Activated T-helper 1 cell treated with Interleukin-2 at 50 U/mL for 16 hours (primary cell): ENCODE measurements at places on chromosomes 3 and 15.

DNA sequence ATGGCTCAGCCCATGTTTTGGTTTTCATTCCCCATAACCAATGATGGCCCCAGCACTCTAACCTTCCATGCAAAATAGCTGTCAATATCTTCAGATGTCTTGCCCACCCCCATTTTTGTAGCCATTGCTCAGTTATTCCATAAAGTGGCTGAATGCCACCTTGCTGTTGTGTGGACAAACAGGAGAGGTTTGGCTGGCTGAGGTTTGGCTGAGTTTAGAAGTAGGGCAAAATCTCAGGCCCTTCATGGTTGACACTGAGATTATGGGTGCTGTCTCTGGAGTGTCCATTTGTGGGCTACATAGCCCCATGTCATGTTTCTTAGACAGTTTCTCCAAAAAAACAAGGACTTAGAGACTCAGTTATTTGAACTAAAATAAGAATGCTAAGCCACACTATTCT lies 96.9 kb downstream of the TCF12 start:
- DNase-seq = no peak

GRCh38 chr3:125332504-125332903 lies 42.6 kb downstream of the ZNF148 start:
- no peak for DNase-seq

GRCh38 chr3:113712129-113712528 lies 15.7 kb upstream of the USF3 start:
- no peak for DNase-seq

- DNase-seq = no peak
Measured at GRCh38 chr3:1953536-1953935, 145.1 kb upstream of the CNTN4 start.

GRCh38 chr3:57890874-57891273 lies 117.3 kb upstream of the FLNB start:
- DNase-seq = no peak

DNA sequence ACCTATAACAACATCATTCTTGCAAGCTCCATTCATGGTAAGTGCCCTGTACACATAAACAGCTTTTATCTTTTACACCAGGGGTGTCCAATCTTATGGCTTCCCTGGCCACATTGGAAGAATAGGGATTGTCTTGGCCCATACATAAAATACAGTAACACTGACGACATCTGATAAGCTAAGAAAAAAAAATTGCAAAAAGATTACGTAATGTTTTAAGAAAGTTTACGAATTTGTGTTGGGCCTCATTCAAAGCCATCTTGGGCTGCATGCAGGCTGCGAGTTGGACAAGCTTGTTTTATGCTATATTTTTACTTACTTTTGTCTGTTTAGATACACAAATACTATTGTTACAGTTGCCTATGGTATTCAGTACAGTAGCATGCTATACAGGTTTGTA lies 31.6 kb downstream of the ZNF654 start:
- DNase-seq = no peak

DNA sequence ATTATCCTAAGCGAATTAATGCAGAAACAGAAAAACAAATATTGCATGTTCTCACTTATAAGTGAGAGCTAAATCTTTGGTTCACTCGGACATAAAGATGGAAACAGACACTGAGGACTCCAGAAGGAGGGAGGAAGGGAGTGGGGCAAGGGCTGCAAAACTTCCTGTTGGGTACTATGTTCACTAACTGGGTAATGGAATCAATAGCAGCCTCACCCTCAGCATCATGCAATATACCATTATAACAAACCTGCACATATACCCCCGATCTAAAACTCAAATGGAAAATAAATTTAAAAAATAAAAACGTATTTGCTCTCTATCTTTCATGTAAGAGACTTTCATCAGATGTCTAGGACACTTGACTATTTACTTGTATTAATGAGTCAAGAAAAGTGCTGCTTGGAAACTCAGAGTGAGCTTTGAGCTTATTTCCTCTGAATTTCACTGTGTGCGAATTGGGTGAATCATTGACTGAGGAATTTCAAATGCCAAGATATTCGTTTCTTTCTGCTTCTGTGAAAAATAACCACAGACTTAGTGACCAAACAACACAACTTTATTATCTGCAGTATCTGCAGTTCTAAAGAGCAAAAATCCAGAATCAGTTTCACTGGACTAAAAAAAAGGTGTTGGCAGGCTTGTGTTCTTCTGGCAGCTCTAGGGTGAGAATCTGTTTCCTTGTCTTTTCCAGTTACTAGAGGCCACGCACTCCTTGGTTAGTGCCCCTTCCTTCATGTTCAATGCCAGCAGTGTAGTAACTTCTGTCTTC lies 18.4 kb downstream of the TM4SF18 start:
- DNase-seq = no peak

DNA sequence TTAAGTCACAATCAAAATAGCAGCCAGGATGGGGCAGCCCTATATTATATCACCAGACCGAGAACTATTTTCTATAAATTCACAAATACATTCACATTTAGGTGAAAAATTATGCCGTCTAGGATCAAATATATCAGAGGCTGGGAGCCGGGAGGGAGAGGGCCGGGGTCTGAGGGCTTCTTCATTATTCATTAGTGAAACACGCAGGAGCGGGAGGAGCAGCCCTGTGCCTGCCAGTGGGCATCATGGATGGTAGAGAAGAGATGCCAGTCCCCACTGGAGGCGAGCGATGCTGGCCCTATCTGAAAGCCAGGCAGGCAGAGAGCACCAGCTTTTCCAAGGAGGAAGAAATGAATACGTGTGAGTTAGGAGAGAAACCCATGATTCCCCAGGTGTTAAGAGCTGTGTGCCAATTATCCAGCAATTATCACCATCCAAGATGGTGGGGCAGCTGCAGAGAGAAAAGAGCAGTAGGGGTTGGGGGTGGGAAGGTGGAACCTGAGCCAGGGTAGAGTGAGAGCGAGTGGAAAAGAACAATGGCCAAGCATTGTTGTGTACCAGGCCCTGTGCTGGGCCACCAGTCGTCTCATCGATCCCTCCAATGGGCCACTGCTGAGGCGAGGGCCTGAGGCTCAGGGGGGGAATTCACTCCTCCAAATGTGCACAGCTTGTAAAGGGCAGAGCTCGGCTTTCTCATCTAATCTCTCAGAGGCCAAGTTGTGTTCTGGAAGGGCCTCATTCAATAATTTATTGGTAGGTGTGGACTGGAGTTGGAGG lies 261.3 kb upstream of the TLE3 start:
- DNase-seq = no peak

DNA sequence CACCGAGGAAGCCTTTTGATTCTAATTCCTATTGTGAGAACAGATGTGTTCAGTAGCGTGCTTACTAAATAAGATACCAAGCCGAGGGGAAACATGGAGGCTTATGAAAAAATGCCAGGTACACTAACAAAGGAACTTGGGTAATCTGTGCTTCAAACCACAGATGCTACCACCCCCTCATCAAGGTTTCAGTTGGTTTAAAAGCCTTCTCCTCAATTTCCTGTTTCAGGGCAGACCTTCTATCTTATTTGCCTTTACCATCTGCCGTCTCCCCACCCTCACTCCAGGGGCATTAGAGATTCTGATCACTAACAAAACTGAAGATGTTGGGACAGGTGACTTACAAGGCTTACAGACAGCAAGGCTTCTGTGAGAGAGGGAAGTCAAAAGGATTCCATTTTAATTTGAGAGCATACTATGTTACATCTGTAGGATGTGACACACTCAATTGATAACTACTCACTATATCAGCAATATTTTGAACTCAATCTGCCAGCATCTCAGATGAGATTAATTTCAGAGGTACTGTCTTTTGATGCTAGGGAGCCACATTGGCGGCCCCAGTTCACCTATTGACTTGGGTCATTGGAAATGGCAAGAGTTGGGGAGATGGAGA lies 60.6 kb upstream of the PLCL2 start:
- DNase-seq = no peak

- no peak for DNase-seq
Measured at GRCh38 chr3:77370413-77370812, 330.5 kb downstream of the ROBO2 start.

DNA sequence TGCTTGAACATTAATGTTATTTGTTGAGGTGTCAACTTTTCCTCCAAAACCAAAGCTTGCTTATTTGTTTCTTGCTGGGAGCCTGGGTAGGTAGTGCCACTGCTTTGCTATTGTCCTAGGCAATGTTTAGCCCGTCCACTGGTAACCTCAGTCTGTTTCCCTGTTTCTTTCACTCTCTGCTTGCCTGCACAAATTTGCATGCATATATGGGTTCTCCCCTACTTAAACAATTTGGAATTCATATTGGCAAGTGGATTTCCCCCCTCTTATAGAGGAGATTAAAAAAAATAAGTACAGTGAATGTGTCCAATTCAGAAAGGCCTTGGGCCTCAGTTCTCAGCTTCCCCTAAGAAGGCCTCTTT lies 45.0 kb upstream of the BOC start:
- no peak for DNase-seq

- DNase-seq = no peak
Measured at GRCh38 chr3:31699309-31699953, 166.7 kb downstream of the STT3B start.

DNA sequence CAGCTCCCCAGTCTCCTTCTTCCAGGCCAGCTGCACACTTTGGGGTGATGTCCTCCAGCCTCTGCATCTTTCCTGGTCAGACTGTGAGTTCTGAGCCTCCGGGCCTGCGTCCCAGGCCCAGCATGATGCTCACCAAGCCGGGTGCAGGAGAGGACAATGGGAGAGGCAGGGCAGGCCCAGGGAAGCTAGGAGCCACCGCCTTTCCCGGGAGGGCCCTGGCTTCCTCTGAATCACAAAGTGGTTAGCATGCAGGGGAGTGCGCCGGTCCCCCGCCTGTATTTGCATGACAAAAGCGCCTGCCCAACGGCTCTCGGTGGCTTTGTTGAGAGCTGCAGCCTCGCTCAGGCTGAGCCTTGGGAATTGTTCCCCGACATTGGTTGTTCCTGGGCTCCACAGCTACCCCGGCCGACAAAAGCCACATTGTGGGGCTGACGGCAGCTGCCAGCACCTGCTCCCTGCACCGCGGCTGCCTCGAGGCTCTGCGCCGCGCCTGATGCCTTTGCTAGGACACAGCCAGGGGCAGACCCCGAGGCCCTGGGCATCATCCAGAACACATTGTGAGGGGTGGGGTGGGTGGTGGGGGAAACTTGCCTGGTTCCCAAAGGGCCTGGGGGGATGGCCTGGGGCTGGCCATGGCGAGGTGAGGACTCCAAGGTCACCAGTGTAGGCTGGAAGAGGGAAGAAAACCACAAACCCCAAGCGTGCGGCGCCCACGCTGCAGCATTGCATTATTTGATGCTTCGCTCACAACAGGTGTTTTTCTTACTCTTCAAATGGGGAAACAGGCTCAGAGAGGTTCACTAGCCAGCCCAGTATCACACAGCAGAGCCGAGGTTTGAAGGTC lies 20.0 kb upstream of the KLF13 start:
- DNase-seq = no peak

DNA sequence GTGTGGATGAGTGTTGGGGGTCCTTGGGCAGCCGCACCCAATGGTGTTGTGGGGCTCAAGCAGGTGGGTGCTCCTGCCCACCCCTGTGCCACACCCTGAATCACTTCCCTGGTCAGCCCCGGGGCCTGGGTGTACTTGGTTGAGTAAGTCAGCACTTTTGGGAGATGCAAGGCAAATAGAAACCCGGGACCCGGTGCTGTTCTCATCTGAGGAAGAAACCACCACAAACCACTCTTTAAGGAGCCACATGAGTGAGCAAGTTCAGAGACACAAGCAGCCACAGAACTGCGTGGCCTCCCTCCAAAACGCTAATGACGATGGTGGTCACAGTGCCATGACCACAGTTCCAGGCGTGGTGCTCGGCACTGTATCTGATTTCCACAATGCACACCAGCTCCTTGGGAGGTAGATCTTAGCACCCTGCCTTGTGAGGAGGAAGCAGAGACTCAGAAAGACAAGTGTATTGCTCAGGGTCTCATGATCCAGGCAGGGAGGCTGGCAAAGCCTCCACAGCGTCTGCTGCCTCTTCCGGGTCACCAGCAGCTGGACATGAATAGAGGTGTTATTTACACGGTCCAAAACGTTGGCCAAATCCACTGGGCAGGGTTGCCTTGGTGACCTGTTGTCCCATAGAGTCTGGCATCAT lies 118.2 kb upstream of the ALDH1A3 start:
- DNase-seq = no peak

- DNase-seq = no peak
Measured at GRCh38 chr3:47705391-47705790, 76.3 kb downstream of the SMARCC1 start.
